ENCODE measurements at places on chromosomes 5 and 9. TPM values are rescaled to one million over a fixed set of nuclear protein-coding genes. Genes with fewer than 3 reads are reported as not detected.

The DMRT3 gene
- not detected for total RNA-seq

The XPA gene
- total RNA-seq: 10.9 TPM

The MEIKIN gene
- not detected for total RNA-seq

The ITK gene
- total RNA-seq: under 0.01 TPM

The CCL27 gene
- total RNA-seq: not detected

The GFI1B gene
- not detected for total RNA-seq

The ANKRD18B gene
- 2.3 TPM for total RNA-seq

The IRX4 gene
- not detected for total RNA-seq

The SAPCD2 gene
- total RNA-seq: 0.47 TPM

The AQP7 gene
- total RNA-seq: 0.34 TPM

The CCL21 gene
- total RNA-seq: not detected

The LARP1 gene
- total RNA-seq: 17.0 TPM

The RLN2 gene
- not detected for total RNA-seq

The TRMO gene
- 17.9 TPM for total RNA-seq

The ADAMTSL1 gene
- total RNA-seq: 37.5 TPM

The TICAM2 gene
- 3.0 TPM for total RNA-seq

The NPM1 gene
- total RNA-seq: 1,530 TPM

The DDX4 gene
- not detected for total RNA-seq

The FYB1 gene
- 0.16 TPM for total RNA-seq

The PRRX2 gene
- total RNA-seq: 21.5 TPM

The THBS4 gene
- total RNA-seq: 1.6 TPM

The BARHL1 gene
- total RNA-seq: not detected

The OR13J1 gene
- total RNA-seq: not detected

The FAM221B gene
- total RNA-seq: not detected

The EDIL3 gene
- total RNA-seq: 44.8 TPM

The LECT2 gene
- not detected for total RNA-seq

The PCDHGB7 gene
- 5.2 TPM for total RNA-seq

The SYK gene
- total RNA-seq: under 0.01 TPM

The IL5 gene
- not detected for total RNA-seq

The PCDHA2 gene
- total RNA-seq: under 0.01 TPM

The MLANA gene
- total RNA-seq: not detected

The PCDHB8 gene
- 0.32 TPM for total RNA-seq

Measured in bronchial smooth muscle cell (primary cell).